Iris pigment epithelial cell (primary cell): ENCODE measurements at places on chromosomes 12 and 14.

DNA sequence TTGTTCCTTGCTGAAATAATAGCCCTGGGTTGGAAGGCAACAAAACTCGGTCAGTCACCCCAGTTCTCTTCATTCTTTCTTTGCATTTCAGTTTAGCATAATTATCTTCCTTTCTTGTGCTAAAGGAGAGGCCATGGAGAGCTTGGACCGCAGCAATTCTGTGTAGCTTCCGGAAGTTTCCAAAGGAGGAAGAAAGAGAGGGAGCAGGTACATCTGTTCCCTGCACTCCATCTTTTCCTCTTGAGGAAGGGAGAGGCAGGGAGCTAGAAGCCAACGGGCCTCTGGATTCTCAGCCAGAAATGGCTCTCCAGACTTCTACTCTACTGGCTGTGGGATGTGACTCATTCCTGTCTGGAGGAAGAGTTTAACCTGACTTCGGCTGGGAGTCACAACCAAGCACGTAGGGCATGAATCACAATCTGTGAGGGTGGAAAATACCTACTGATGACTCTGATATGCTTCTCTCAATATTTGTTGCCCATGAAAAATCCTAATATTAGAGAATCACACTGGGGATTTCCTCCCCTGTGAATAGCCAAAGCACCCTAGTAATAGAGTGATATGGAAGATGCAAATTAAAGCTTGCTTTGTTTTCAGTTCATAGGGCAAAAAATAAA is 17.0 kb downstream of the ANO6 start:
- DNase-seq, result peak; percentile 99

- peak; percentile 14 for DNase-seq
Observed at GRCh38 chr12:32379213-32379612, 20.1 kb upstream of the FGD4 start.

- DNase-seq, result no peak
Observed at GRCh38 chr12:69334158-69334557, 14.0 kb upstream of the LYZ start.

DNA sequence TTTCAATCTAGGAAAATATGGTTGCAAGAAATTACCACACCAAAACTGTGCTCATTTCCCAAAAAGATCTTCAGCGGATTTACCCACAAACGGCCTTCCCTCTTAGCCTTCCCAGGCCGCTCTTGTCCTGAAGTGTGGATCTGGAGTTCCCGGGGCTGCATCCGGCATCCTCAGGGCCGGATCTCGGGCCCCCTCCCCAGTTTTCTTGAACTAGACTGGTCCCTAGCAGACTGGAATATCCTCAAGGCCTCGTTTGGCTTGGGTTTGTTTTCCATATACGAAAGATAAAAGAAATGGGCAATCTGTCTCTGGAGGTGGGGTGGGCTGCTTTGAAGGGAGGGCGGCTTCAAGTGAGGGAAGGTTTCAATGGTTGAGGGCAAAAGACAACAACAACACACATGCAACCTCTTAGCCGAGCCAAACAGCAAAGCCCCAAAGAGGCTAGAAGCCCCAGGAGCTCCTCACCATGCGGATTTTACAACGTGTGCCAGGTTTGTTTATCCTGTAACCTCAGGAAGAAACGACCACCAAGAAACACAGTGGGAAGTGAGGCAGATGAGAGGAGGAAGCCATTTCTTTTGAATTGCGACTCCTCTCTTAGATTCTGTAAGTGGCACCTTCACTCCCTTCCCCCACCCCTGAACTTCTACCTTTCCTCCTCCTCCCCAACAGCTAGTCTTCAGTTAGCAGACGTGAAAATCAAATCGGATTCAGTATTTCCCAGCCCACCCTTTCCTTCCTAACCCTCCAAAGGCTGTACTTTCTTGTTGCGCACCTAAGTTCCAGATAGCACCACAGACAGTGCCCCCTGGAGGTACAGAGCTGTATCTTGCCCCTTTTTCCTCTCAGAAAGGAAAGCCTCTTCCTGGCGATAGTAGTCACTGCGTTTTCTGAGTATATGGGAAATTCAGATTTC is 2.6 kb downstream of the MYF6 start:
- no peak for DNase-seq

- peak; percentile 66 for DNase-seq
Observed at GRCh38 chr14:56244138-56244789, 126.1 kb downstream of the PELI2 start.

DNA sequence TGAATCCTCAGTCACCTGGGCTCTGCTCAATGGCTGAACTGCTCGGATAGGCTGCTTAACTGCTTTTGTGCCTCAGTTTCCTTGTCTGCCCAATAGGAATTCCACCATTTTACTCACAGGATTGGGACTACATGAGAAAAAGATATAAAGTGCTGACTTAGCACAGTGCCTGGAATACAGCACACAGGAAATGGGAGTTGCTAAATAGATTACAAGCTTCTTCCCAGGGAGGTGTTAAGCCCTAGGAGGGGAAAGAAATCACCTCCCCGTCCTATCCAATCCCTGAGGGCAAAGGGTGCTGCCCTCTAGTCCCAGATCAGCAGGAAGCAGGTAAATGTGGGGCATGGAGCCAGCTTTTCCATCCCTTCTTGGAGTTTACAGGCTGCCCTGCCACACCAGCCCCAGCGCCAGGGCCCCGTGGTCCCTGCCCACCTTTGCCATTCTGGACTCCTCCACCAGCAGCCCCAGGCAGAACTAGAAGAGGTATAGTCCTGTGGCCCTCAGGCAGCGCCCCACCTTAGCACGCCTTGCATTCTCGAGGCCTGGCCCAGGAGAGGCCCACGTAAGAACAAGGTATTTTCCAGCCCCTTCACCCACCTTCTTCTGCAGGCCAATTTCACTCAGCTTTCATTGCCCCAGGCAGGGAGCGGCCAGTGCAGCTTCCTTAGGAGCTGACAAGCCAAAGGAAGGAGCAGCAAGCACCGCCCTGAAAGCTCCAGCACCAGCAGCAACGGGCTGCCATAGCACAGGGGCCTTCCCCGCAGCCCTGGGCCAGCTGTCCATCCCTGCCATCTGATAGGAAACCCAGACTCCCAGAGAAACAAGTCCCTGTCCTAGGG is 28.8 kb upstream of the RPLP0 start:
- peak; percentile 55 for DNase-seq

- DNase-seq, result no peak
Observed at GRCh38 chr14:57462551-57462950, 31.1 kb downstream of the CCDC198 start.
